ENCODE measurements at places on chromosomes 13 and 19. TPM values are rescaled to one million over a fixed set of nuclear protein-coding genes. Genes with fewer than 3 reads are reported as not detected.

Gene PNMA8A
- total RNA-seq, result not detected

Gene RPL18
- 1,391 TPM for total RNA-seq

Gene VASP
- total RNA-seq, result 265 TPM

Gene KDM4B
- 43.7 TPM for total RNA-seq

Gene TTC9B
- not detected for total RNA-seq

Gene FBN3
- 0.02 TPM for total RNA-seq

Gene GJB6
- 0.96 TPM for total RNA-seq

Gene GPR183
- 14.5 TPM for total RNA-seq

Gene MEIS3
- total RNA-seq, result not detected

Gene PSG2
- total RNA-seq, result not detected

Gene GJA3
- 0.05 TPM for total RNA-seq

Gene SLC6A16
- 5.6 TPM for total RNA-seq

Gene NLRP5
- not detected for total RNA-seq

Gene LILRA2
- 0.15 TPM for total RNA-seq

Gene ZNF554
- total RNA-seq, result 3.2 TPM

Gene GPR42
- total RNA-seq, result 0.17 TPM

Gene RAP2A
- total RNA-seq, result 30.9 TPM

Gene SLC7A1
- total RNA-seq, result 84.3 TPM

Gene ELSPBP1
- not detected for total RNA-seq

Gene RNF113B
- not detected for total RNA-seq

Gene CYP4F2
- not detected for total RNA-seq

Gene ZNF99
- not detected for total RNA-seq

Gene ZNF607
- total RNA-seq, result 2.2 TPM

Gene KLK15
- not detected for total RNA-seq

Gene PGLYRP1
- total RNA-seq, result not detected

Gene BCAM
- total RNA-seq, result not detected

Measured in T-helper 1 cell treated with Interleukin-12 subunit alpha and Interleukin-12 subunit beta and Interleukin-4 antibody, amounts not matched to agents 30 ng/mL and 1 ng/mL, for 36 hours (primary cell).